Right lung (tissue), 10 donors: ENCODE measurements at places on chromosomes 1 and 21. TPM values are rescaled to one million over a fixed set of nuclear protein-coding genes. Genes with fewer than 3 reads are reported as not detected.

Gene KPRP
- not detected for polyA plus RNA-seq

Gene RUNX1
- 13.6 TPM for polyA plus RNA-seq

Gene VHLL
- polyA plus RNA-seq: not detected

Gene C8B
- polyA plus RNA-seq: 0.59 TPM

Gene LCE2C
- not detected for polyA plus RNA-seq

Gene MRPS6
- 82.4 TPM for polyA plus RNA-seq

Gene TSACC
- polyA plus RNA-seq: 0.60 TPM

Gene FMO5
- 11.1 TPM for polyA plus RNA-seq

Gene TRAF3IP3
- 3.5 TPM for polyA plus RNA-seq

Gene RHOU
- polyA plus RNA-seq: 56.1 TPM
